Naive thymus-derived CD4-positive, alpha-beta T cell (primary cell): ENCODE measurements at places on chromosomes 7 and 10.

GRCh38 chr7:140390466-140391190 lies 7.7 kb downstream of the SLC37A3 start:
- no peaks in the 10 kb centered on the region for H3K27me3 ChIP-seq
- H3K4me3 ChIP-seq, result no peak overlapping the region
- H3K27ac ChIP-seq, result no peak overlapping the region
- peaks cover 17% of the 10 kb centered on the region for H3K4me1 ChIP-seq
- no peaks in the 10 kb centered on the region for H3K36me3 ChIP-seq

- no peaks in the 10 kb centered on the region for H3K36me3 ChIP-seq
- H3K4me1 ChIP-seq, result no peaks in the 10 kb centered on the region
- no peaks in the 10 kb centered on the region for H3K27me3 ChIP-seq
- no peak for DNase-seq
- H3K27ac ChIP-seq, result no peak overlapping the region
- no peak overlapping the region for H3K4me3 ChIP-seq
These were observed 66.5 kb upstream of the TCF7L2 start for GRCh38 chr10:112883360-112884178.

- no peak overlapping the region for H3K4me3 ChIP-seq
- no peak for DNase-seq
- H3K36me3 ChIP-seq, result no peaks in the 10 kb centered on the region
- H3K27ac ChIP-seq, result no peak overlapping the region
- H3K4me1 ChIP-seq, result no peaks in the 10 kb centered on the region
These were observed 709.1 kb upstream of the FZD8 start for GRCh38 chr10:36351159-36351558.

DNA sequence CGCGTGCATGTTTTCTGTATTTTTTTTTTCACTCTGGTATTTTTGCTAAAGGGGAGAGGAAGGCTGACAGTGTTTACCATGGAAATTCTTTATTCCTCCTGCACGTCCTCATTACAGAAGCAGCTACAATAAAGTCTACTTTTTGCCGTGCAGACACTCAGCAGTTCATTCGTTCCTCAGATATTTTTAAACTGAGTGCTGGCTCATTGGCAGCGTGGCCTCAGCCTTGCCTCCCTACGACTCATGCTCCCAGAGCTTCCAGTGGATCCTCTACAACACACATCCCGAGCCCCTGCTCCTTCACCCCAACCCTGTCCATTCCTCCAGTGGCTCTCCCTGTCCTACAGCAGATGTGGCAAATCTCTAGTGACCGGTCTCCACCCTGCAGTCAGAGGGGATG lies 239.2 kb upstream of the ZMIZ1 start:
- H3K4me3 ChIP-seq, result no peak overlapping the region
- DNase-seq, result no peak

GRCh38 chr7:7664291-7664690 lies 23.7 kb downstream of the UMAD1 start:
- H3K27ac ChIP-seq, result no peak overlapping the region
- H3K4me3 ChIP-seq, result no peak overlapping the region
- no peaks in the 10 kb centered on the region for H3K27me3 ChIP-seq
- no peaks in the 10 kb centered on the region for H3K36me3 ChIP-seq
- no peaks in the 10 kb centered on the region for H3K4me1 ChIP-seq
- DNase-seq, result no peak

- no peaks in the 10 kb centered on the region for H3K27me3 ChIP-seq
- DNase-seq, result no peak
- no peak overlapping the region for H3K27ac ChIP-seq
These were observed 6.9 kb upstream of the CYTH3 start for GRCh38 chr7:6279341-6279740.

- no peaks in the 10 kb centered on the region for H3K36me3 ChIP-seq
- no peak overlapping the region for H3K4me3 ChIP-seq
- DNase-seq, result no peak
- H3K4me1 ChIP-seq, result no peaks in the 10 kb centered on the region
These were observed 158.0 kb downstream of the CREB5 start for GRCh38 chr7:28570113-28570969.

DNA sequence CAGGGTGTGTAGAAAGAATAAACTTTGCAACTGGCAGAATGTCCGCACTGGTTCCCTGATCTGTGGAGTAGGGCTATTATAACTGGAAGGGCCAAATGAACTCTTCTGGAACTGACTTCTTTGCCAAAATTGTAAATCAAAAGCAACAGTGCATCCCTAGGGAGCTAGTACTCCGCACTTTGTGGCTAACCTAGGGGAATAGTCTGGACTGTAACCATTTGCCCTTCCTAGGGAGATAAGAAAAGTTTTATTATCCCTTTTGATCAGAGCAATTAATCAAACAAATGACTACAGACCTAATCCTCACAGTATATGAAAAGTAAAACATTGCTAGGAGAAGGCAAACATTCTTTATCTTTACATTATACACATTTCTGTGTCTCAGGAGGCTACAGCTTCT lies 45.5 kb upstream of the STEAP1B start:
- DNase-seq, result no peak
- H3K27me3 ChIP-seq, result no peaks in the 10 kb centered on the region
- no peaks in the 10 kb centered on the region for H3K4me1 ChIP-seq
- no peaks in the 10 kb centered on the region for H3K36me3 ChIP-seq

GRCh38 chr7:64794171-64794844 lies at the start of gene ZNF138:
Gene ZNF138, plus strand, starts transcription at chr7:64794428. Its CDS starts 141 bp downstream, at chr7:64794569.
- peak; percentile 94 for DNase-seq
- no peaks in the 10 kb centered on the region for H3K27me3 ChIP-seq
- peak within 1 kb of the TSS; percentile 92 for H3K4me3 ChIP-seq
- H3K36me3 ChIP-seq, result no peaks in the 10 kb centered on the region

DNA sequence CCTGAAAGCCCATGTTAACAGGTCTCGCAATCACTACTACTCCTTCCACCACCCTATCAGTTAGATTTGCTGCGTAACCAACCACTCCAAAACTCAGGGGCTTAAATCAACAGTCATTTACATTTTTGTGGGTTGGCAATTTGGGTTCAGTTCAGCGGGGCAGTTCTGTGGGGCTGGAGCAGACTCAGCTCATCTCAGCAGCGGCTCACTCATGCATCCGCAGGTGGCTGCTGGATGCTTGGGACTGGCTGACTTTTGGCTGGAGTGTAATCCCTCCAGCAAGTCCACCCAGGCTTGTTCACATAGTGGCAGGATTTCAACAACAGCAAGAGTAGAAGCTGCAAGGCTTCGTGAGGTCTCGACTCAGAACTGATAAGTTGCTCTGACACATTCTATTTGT lies 79.2 kb downstream of the NEUROD6 start:
- H3K36me3 ChIP-seq, result no peaks in the 10 kb centered on the region
- no peak overlapping the region for H3K27ac ChIP-seq
- no peaks in the 10 kb centered on the region for H3K27me3 ChIP-seq

GRCh38 chr10:101018600-101019439 lies 12.1 kb downstream of the PDZD7 start:
- no peaks in the 10 kb centered on the region for H3K36me3 ChIP-seq
- no peaks in the 10 kb centered on the region for H3K4me1 ChIP-seq
- DNase-seq, result peak; percentile 47
- H3K27ac ChIP-seq, result no peak overlapping the region

DNA sequence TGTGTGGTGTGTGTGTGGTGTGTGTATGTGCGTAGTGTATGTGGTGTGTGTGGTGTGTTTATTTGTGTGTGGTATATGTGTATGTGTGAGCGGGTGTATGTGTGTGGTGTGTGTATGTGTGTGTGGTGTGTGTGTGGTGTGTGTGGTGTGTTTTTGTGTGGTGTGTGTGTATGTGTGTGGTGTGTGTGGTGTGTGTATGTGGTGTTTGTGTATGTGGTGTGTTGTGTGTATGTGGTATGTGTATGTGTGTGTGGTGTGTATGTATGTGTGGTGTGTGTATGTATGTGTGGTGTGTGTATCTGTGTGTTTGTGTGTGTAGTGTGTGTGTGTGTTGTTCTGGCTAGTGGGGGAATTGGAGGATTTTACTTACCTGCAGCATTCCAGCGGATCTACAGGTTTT lies 427.4 kb downstream of the PAXIP1 start:
- H3K4me1 ChIP-seq, result no peaks in the 10 kb centered on the region
- H3K36me3 ChIP-seq, result no peaks in the 10 kb centered on the region
- no peak overlapping the region for H3K27ac ChIP-seq
- H3K4me3 ChIP-seq, result no peak overlapping the region

- H3K4me1 ChIP-seq, result peaks cover 23% of the 10 kb centered on the region
- no peak for DNase-seq
- H3K36me3 ChIP-seq, result no peaks in the 10 kb centered on the region
These were observed 1.4 kb downstream of the KIN start for GRCh38 chr10:7786430-7786829.

DNA sequence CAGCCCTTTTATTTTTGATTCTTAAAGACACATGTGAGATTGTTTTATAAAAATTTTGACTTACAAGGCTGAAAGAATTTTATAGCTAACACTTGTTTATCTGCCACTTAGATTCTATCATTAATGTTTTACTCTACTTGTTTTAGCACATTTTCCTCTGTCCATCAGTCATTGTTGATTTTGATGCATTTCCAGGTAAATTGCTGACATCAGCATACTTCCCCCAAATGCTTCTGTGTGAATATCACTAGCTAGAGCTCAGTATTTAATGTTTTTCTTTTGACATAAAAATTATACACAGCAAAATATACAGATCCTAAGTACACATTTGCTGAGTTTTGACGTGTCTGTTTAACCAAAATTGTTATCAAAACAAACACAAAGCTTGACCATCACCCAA lies 43.0 kb downstream of the INPP5A start:
- H3K4me1 ChIP-seq, result no peaks in the 10 kb centered on the region
- H3K27me3 ChIP-seq, result no peaks in the 10 kb centered on the region
- no peak overlapping the region for H3K4me3 ChIP-seq
- no peak overlapping the region for H3K27ac ChIP-seq

GRCh38 chr7:125966278-125967048 lies 1036.8 kb upstream of the POT1 start:
- no peak for DNase-seq
- H3K27me3 ChIP-seq, result no peaks in the 10 kb centered on the region
- H3K27ac ChIP-seq, result no peak overlapping the region
- H3K4me3 ChIP-seq, result no peak overlapping the region

GRCh38 chr10:95663496-95663895 lies 7.0 kb upstream of the ALDH18A1 start:
- H3K27me3 ChIP-seq, result no peaks in the 10 kb centered on the region
- DNase-seq, result no peak
- no peak overlapping the region for H3K4me3 ChIP-seq
- no peak overlapping the region for H3K27ac ChIP-seq
- H3K4me1 ChIP-seq, result no peaks in the 10 kb centered on the region

DNA sequence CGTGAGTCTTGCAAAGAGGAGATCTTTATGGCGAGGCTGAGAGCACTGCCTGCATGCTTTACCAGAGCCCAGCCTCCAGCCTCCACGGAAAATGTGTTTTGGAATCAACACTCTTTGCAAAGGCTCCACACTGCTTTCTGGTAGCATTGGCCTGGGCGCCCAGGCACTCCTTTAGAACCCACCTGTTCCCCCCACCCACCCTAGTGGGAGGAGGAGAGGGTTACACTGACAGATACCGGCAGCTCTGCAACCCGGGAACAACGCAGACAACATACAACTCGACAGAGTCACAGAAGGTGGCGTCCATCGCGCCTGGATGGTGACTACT lies 5.5 kb upstream of the MNX1 start:
- DNase-seq, result no peak
- H3K27ac ChIP-seq, result no peak overlapping the region
- no peak overlapping the region for H3K4me3 ChIP-seq
- H3K27me3 ChIP-seq, result peaks cover 21% of the 10 kb centered on the region
- no peaks in the 10 kb centered on the region for H3K36me3 ChIP-seq
- peaks cover 6% of the 10 kb centered on the region for H3K4me1 ChIP-seq

GRCh38 chr10:105207476-105207995 lies 566.4 kb downstream of the SORCS3 start:
- H3K27ac ChIP-seq, result no peak overlapping the region
- H3K4me1 ChIP-seq, result no peaks in the 10 kb centered on the region
- H3K36me3 ChIP-seq, result no peaks in the 10 kb centered on the region
- H3K27me3 ChIP-seq, result no peaks in the 10 kb centered on the region

- no peak overlapping the region for H3K27ac ChIP-seq
- no peaks in the 10 kb centered on the region for H3K27me3 ChIP-seq
- no peak for DNase-seq
- H3K36me3 ChIP-seq, result no peaks in the 10 kb centered on the region
- H3K4me1 ChIP-seq, result no peaks in the 10 kb centered on the region
- H3K4me3 ChIP-seq, result no peak overlapping the region
These were observed 33.4 kb upstream of the PLPP4 start for GRCh38 chr10:120423431-120424197.

DNA sequence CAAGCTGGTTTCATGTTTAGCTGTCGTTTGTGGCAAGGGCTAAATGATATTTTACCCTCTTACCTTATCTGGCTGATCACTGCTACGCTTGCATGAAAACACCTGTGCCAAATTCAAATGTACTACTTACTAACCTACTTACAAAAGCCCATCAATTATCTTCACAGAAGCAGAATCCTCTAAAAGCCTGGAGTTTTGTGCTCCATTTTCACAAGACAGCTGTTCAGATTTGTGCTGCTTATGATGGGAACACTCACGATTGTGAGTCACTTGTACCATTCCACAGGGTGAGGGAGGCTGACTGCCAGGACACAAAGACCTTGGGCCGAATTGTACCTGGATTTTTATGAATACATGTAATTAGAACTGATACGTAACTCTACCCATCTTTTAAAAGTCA lies 245.0 kb upstream of the NPY start:
- DNase-seq, result no peak
- no peaks in the 10 kb centered on the region for H3K4me1 ChIP-seq
- no peaks in the 10 kb centered on the region for H3K27me3 ChIP-seq
- H3K27ac ChIP-seq, result no peak overlapping the region
- no peak overlapping the region for H3K4me3 ChIP-seq

DNA sequence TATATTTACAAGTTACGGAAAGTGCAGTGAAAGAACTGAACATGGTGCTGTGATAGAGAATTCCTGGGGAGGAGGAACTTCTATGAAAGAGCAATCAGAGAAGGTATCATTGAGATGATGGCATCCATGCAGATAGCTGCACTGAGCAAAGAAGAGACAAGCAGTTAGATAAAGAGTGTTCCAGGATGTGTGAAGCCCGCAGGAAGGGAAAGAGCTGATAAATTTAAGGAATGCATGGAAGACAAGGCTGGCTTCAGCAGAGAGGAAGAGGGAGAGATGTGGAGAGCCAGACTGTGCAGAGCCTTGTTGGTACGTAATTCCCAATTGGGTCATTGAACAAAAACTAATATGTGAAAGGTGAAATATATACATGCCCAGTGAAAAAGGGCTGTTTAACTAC lies 538.9 kb downstream of the INHBA start:
- no peaks in the 10 kb centered on the region for H3K27me3 ChIP-seq
- H3K4me3 ChIP-seq, result no peak overlapping the region
- no peaks in the 10 kb centered on the region for H3K4me1 ChIP-seq

DNA sequence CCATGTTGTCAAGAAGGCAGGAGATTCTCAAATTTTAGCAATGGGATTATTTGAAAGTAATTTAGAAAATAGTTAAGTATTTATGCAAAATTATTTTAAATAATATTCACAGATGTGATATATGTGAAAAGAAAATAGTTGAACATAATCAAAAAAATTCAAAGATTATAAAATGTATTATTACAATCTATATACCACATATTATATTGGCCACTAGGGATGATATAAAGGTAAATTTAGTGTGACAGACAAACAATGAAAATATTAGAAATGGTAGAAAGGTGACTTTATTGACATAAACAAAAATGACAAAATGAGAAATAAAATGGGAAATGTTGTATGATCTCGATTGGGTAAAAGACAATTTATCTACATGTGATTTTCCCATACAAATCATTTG lies 385.5 kb downstream of the PCDH15 start:
- no peak overlapping the region for H3K27ac ChIP-seq
- no peaks in the 10 kb centered on the region for H3K4me1 ChIP-seq
- no peaks in the 10 kb centered on the region for H3K27me3 ChIP-seq
- DNase-seq, result no peak
